ENCODE measurements at places on chromosomes 7 and 10. TPM values are rescaled to one million over a fixed set of nuclear protein-coding genes. Genes with fewer than 3 reads are reported as not detected.
A peak's percentile ranks its signal among the peaks of the same experiment; 100 is the strongest.

The MSS51 gene
- 3.7 TPM for total RNA-seq

The CALHM1 gene
- not detected for total RNA-seq

DNA sequence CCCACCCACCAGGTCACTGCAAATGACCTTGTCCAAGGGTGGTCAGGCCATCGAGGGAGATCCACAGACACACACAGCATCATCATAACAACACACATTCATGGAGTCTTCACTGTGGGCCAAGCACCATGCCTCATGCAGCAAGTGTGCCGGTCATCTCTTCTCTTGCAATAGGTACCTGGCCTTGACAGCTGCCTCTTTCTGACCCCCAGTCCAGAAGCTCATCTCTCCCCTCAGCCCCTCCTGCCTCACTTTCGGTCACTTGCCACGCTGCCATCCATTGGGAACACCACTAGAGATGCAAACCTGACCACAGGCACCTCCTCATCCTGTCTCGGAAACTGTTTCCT is 75.9 kb downstream of the OAT start:
- DNase-seq, result no peak

GRCh38 chr10:1308962-1309616 is 252.9 kb downstream of the WDR37 start:
- no peak for DNase-seq

DNA sequence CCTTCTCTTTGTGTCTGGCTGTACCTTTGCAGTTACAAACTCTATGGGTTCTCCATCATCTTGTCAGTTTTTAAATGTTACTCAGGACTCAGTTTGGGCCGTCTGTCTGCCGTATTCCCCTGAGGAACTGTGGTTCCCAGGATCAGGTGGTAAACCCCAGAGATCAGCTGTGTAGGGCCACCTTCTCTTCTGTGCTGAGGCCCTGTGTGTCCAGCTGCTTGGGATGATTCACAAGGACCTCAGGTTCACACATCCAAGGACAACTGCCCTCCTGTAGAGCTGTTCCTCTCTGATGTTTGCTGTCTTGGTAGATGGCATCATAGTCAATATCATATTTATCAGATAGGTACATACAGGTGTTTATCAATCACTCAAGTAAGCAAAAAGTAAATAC is 24.5 kb downstream of the CUL1 start:
- no peak for DNase-seq

DNA sequence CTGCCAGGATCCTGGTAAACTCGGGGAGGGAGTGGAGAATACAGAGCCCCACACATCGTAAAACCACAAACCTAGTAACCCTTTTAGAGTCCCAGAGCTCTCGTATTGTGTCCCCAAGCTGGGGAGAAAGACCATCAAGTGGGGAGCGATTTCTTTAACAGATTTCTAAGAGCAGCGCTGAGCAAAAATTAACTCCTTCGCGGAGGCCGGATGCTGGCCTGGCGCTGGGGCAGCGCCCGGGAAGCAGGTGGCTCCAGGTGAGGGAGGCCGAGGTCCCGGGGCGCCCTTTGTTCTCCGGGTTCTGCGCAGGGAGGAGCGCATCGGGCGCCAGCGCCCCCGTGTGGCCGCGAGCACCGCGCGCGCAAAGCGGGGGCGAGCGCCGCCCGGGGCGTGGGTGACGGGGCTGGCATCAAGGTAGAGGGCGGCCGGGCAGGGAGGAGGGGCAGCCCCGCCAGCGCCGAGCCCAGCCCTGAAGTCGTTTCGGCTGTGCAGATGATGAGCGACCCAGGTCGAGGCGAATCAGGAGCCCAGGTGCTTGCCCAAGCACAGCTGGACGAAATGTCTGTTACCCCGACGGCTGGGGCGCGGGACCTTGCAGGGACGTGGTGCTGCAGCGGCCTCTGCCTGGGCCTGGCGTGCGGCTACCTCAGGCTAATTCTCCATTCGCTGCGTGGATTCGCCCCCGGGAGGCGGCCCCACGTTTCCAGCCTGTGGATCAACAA is 10.4 kb upstream of the FGFR2 start:
- no peak for DNase-seq

DNA sequence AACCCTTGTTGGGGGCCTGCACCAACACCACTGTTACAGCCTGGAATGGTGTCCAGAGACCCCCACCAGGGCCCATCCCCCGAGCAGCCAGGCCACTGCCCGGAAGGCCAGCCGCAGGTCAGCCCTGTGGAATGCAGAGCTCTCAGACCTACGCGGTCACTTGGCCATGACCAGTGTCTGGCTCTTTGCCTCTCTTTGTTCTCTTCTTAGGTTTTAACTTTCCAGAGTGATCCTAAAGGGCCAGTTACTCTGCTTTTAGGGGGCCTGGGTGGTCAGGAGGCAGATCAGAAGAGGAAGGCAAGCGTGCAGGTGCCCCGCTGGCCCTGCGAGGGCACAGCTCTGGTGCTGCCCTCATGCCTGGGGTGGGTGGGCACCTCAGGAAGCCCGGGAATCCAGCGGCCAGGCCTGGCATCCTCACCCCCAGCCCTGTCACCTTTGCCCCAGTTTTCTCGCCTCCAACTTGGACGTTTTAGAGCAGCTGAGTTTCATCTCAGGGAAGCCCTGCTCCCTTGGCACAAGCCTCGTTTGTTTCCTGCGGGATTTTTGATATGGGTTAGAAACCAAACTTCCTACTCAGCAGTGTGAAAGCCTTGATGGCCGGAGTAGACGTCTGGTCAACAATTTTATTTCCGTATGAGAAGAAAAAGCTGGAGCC is 62.5 kb upstream of the CHST15 start:
- DNase-seq, result no peak

GRCh38 chr7:150986556-150986955 is 4.3 kb upstream of the NOS3 start:
- DNase-seq, result no peak

DNA sequence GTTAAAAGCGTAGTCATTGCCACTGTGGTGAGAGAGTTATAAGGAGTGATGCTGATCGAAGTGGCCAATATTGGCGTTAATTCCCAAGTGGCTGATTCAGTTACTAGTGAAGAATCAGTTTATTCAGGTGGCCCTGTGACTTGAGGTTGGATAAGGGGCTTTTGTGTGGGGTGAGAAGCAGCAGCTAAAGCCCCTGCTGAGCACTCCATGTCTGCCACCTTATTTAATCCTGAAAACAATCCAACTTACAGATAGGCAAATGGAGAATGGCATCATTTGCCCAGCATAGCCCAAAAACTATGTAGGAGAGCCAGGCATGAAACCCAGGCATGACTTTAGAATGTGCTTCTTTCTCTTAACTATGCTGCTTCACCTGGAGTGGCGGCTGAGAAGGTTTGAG is 222.8 kb upstream of the KLF6 start:
- DNase-seq, result no peak

DNA sequence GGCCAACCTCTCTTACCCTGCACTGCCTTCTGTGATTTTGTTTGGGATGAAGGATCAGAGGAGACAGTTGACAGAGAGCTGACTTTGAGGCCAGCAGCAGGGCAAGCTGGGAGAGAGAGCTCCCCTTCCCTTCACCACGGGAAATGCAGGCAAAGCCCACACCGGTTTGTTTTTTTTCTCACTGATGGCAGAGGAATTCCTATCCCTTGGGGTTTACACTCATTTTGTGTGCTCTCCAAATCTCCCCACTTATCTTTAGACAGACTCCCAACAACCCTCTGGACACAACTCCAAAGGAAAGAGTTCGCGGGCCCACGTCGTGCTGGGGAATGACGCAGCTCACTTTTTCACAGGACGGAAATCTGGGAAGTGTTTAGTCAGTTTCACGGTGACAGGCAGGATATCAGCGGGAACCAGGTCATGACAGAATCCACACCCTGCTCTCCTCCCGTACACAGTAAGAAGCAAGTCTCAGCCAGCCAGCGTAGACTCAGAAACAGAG is 68.3 kb upstream of the FAM171A1 start:
- no peak for DNase-seq

DNA sequence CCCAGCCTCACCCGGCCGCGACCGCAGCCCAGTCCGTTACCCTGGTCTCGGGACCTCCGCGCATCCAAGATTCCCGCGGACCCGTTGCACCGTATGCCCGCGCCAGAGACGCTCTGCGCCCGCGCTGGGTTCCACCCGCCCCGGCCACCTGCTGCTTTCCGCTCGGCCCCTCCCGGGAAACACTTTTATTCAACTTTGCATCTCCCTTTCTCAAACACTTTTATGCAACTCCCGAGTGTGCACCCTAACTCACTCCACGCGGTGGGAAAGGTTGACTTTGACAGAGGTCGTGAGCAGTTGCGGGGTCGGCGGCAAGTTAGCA is at the start of gene ODAD2:
TSS of gene ODAD2 (minus strand) at position 126 of the 322 bp plus-strand sequence. CDS start 3,937 bp downstream, outside the sequence.
- no peak for DNase-seq

DNA sequence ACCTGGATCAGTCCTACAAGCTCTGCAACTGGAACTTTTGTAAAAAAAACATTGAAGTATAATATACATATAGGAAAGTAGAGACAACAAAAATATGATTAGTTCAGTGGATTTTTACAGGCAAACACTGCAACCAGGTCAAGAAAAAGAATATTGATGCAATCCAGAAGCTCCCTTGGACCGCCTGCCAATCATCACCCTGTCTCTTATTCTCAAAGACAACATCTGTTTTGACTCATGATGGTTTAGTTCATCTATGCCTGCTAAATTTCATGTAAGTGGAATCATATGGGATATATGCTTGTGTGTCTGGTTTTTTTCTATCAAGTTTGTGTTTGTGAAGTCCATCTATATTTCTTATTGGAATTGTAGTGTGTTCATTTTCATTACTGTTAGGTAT is 7.7 kb upstream of the HYCC1 start:
- DNase-seq, result no peak

The LRRC18 gene
- total RNA-seq, result not detected

DNA sequence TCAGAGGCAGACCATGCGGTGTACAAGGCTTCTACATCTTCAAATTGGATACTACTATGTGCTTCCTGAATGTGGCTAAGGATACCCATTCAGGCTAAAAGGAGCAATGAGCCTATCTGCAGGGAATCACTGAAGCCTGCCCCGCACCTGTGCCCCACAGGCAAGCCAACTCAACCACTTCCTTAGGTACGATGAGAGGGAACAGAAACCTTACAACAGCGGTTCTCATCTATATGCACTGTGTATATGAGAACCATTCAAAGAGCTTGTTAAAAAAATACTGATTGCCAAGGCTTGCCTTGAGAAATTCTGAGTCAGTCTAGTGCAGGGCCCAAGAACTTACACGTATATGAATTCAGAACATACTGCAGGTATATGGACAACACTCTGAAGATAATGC is 679.6 kb downstream of the PARD3 start:
- DNase-seq, result no peak

GRCh38 chr10:115771755-115772154 is 501.3 kb downstream of the GFRA1 start:
- DNase-seq, result no peak

GRCh38 chr7:28808796-28809533 is 149.2 kb downstream of the TRIL start:
- DNase-seq, result no peak

GRCh38 chr7:98378210-98378819 is 22.6 kb downstream of the BAIAP2L1 start:
- no peak for DNase-seq

DNA sequence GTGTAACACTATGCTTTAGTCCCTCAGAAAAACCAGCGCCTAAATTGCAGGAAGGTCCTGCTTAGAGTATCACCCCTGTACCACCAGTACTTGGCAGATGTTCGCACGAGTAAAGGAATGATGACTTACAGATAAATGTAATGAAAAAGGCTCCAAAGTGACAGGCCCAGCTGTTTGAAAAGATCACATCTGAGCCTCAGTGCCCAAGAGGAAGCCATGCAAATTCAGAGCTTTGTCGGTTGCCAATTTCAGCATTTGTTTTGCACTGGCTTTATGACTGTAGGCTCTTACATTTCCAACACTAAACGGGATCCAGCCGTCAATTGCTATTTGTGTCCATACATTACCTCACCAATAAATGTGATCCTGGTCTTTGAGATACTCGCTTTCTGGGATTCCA is 60.6 kb upstream of the GAD2 start:
- no peak for DNase-seq

DNA sequence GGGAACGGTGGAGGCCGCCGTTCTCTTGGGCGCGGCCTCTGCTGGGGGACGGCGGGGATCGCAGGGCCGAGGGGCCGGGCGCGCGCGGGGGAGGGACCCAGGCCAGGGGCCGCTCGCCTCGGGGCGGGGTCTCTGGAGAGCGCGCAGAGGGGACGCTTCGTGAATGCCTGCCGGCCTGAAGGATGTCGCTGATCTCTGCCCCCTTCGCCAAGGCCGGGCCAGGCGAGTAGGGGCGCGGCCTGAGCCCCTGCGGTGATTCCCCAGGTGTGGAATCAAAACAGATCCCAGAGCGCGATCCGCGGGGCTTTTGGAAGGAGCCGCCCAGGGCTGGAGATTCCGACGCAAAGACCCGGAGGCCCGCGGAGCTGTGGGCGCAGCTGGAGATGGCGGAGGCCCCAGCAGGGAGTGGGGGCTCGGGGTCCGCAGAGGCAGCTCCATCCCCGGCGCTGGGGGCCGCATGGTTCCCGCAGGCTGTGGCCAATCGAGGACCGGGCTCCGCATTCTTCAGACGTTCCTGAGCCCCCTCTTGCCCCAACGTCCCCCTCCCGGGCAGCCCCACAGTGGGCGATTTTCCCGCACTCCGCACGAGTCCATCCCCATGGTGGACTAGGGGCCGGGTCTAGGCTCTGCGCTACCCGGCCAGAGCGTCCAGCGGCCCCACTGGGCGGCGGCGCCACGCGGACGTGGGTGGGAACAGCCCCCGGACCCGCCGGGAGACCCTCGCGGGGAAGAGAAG is 166.0 kb downstream of the ACTR3B start:
- no peak for DNase-seq

GRCh38 chr10:16787361-16787791 is 29.8 kb downstream of the RSU1 start:
- peak; percentile 66 for DNase-seq

- DNase-seq, result peak; percentile 21
These were observed 57.7 kb upstream of the PPP2R2D start for GRCh38 chr10:131843089-131843595.
